ENCODE measurements at places on chromosomes 4 and X. TPM values are rescaled to one million over a fixed set of nuclear protein-coding genes. Genes with fewer than 3 reads are reported as not detected.

- no peak for DNase-seq
These were observed 6.0 kb upstream of the COPS4 start for GRCh38 chr4:83028976-83029375.

GRCh38 chrX:154049209-154050112 is 29.8 kb upstream of the IRAK1 start:
- no peak for DNase-seq

DNA sequence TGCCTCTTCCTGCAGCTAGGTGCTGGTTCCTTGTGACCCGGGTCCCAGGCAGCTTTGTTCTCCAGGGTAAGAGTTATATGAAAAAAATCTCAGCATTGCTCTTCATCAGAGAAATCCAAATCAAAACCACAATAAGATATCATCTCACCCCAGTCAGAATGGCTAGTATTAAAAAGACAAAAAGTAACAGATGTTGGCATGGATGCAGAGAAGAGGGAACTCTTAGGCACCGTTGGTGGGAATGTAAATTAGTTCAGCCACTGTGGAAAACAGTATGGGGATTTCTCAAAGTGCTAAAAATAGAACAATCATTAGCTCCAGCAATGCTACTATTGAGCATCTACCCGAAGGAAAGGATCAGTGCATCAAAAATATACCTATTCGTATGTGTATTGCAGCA is 61.5 kb downstream of the SORCS2 start:
- no peak for DNase-seq

NAA11 gene
- total RNA-seq = not detected

CT83 gene
- total RNA-seq = not detected
